Activated CD8-positive, alpha-beta T cell treated with anti-CD3 and anti-CD28 coated beads, Interleukin-2, amount 10 ng/mL, durations not matched to agents 7 days and 5 days (primary cell): ENCODE measurements at places on chromosomes 5 and 9. TPM values are rescaled to one million over a fixed set of nuclear protein-coding genes. Genes with fewer than 3 reads are reported as not detected.

DBH gene
- total RNA-seq: not detected

DDX31 gene
- 12.6 TPM for total RNA-seq

MYOZ3 gene
- total RNA-seq: not detected

C9orf152 gene
- total RNA-seq: not detected

HAVCR1 gene
- 2.9 TPM for total RNA-seq

PPP1R26 gene
- total RNA-seq: not detected

BTNL8 gene
- not detected for total RNA-seq

BRD3OS gene
- total RNA-seq: 13.5 TPM

NXNL2 gene
- total RNA-seq: not detected

SMAD5 gene
- 19.0 TPM for total RNA-seq

PCDHGA12 gene
- not detected for total RNA-seq

EGFLAM gene
- total RNA-seq: not detected

GHR gene
- not detected for total RNA-seq

GBGT1 gene
- 4.1 TPM for total RNA-seq

PLK2 gene
- 2.2 TPM for total RNA-seq

SPINK13 gene
- not detected for total RNA-seq

ANKDD1B gene
- total RNA-seq: 0.32 TPM

MYMK gene
- total RNA-seq: not detected

SNX24 gene
- total RNA-seq: 1.6 TPM

UTP15 gene
- 23.8 TPM for total RNA-seq

ST8SIA4 gene
- total RNA-seq: 37.5 TPM

C6 gene
- total RNA-seq: not detected

OR13J1 gene
- total RNA-seq: not detected

NR5A1 gene
- total RNA-seq: not detected

SPAG8 gene
- 1.5 TPM for total RNA-seq

DMRT2 gene
- total RNA-seq: not detected

PCDHB8 gene
- not detected for total RNA-seq

PCDHA9 gene
- not detected for total RNA-seq

PHF24 gene
- not detected for total RNA-seq

LCN15 gene
- not detected for total RNA-seq

LECT2 gene
- total RNA-seq: not detected

CYLC2 gene
- not detected for total RNA-seq

OTULINL gene
- total RNA-seq: 59.6 TPM

STK32A gene
- not detected for total RNA-seq

PCDHGB5 gene
- total RNA-seq: not detected

SPAAR gene
- not detected for total RNA-seq

COL5A1 gene
- 0.05 TPM for total RNA-seq

TLR4 gene
- 0.16 TPM for total RNA-seq

MLANA gene
- not detected for total RNA-seq

IFNE gene
- not detected for total RNA-seq

SLC24A2 gene
- not detected for total RNA-seq

GAS1 gene
- total RNA-seq: not detected

HNRNPH1 gene
- 884 TPM for total RNA-seq

ORM2 gene
- total RNA-seq: not detected

GM2A gene
- total RNA-seq: 19.6 TPM

TMOD1 gene
- 0.16 TPM for total RNA-seq

CDH18 gene
- not detected for total RNA-seq

MEIKIN gene
- total RNA-seq: not detected

WNK2 gene
- total RNA-seq: not detected

NEUROG1 gene
- not detected for total RNA-seq

LCN2 gene
- not detected for total RNA-seq

FOXD4L6 gene
- not detected for total RNA-seq

IGIP gene
- total RNA-seq: 2.4 TPM

WNT8A gene
- not detected for total RNA-seq

PTGS1 gene
- total RNA-seq: 0.26 TPM

IL7R gene
- 45.4 TPM for total RNA-seq

CTSV gene
- total RNA-seq: 0.29 TPM

TEK gene
- total RNA-seq: not detected

NTNG2 gene
- total RNA-seq: 4.8 TPM
